ENCODE measurements at places on chromosomes 12 and 14.

- peak; percentile 22 for DNase-seq
Observed at GRCh38 chr12:91382081-91382543, 199.5 kb upstream of the DCN start.

DNA sequence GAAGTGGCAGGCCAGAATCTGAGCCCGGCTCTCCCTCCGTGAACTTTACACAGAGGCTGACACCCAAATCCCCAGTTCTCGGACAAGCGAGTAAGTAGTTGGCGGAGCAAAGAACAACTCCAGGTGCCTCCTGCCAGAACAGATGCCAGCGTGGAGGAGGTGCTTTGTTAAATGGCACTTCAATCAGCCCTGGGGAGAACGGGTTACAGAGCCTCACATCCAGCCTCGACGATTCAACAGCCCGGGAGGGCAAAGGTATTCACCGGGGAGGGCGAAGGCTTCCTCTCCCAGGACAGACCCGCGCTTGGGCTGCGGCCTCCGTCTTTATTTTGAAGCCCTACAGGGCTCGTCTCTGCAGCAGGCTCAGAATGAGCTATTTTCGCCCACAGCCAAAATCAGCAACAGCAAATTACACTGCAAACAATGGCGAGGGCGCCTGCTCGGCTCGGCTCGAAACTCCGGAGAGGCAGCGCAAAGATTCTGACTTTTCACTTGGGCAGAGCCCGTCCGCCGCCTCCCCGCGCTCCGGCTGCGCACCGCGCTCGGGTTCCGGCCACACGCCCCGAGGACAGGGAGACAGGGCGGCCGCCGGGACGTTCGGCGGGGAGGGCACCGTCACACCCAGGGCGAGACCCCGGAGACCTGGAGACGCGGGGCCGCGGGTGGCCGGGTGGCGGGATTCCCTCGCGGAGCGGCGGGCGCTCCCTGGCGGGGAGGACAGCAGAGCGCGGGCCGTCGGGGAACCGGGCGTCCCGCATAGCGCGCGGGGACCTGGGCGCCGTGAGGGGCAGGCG is 811 bp downstream of the TMCC3 start:
- DNase-seq: no peak

DNA sequence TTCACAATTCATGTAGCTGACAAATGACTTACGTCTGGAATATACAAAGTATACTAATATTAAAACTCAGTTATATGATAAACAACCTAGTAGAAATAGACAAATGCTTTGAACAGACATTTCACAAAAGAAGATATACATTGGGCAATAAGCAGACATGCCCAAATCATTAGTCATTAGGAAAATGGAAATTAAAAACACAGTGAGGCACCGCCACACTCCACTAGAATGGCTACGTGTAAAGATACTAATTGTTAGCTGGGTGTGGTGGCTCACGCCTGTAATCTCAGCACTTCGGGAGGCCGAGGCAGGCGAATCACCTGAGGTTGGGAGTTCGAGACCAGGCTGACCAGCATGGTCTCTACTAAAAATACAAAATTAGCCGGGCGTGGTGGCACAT is 248.9 kb upstream of the TMEM132C start:
- no peak for DNase-seq

DNA sequence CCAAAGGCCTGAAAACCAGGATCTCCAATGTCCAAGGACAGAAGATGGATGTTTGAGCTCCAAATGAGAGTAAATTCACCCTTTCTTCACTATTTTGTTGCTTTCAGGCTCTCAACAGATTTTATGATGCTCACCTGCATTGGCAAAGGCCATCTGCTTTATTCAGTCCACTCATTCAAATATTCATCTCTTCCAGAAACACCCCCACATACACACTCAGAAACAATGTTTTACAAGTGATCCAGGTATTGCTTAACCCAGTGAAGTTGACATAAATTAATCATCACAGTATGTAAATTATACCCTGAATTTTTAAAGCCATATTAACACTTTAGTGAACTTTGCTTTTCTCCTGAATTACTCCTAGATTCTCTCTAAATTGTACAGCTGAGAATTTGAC is 63.3 kb downstream of the DUSP6 start:
- no peak for DNase-seq

DNA sequence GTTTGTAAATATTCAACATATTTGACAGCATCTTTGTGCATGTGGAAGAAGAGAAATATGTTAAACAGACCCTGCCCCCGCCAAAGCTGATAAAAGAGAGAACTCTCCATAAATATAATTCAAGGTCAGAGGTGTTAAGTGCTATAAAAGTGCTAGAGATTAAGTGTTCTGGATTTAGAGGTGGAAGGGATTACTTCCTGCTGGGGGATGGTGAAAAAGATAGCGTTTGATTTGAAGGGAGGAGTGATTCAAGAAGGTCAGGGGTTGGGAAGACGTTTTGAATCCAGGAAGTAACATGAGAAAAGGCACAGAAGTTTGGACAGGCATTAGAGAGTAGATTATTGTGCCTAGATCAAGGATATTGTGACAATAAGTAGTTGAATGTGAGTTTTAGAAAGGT is 30.2 kb downstream of the RIC8B start:
- DNase-seq: no peak

- peak; percentile 43 for DNase-seq
Observed at GRCh38 chr12:96770219-96771102, 136.6 kb upstream of the NEDD1 start.

- no peak for DNase-seq
Observed at GRCh38 chr12:32920506-32921085, 24.0 kb upstream of the PKP2 start.

DNA sequence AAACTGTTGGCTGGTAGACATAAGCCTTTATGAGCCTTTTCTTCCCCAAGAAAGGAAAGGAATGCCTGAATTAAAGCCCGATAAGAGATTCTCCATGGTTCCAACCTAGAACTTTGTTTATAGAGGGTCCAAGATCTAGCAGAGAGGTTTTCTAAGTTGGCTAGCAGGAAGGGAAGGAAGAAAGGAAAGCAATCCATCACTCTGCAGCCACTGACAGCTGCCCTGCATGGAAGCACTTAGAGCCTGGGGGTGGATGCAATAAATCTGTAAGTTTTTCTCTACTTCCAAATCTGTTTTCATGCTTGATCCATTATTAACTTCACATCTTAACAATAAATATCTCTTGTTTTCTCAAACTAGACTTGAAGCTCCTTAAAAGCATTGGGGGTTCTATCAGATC is 224.4 kb downstream of the KSR2 start:
- no peak for DNase-seq

GRCh38 chr12:40646456-40646855 is 45.8 kb upstream of the CNTN1 start:
- no peak for DNase-seq

All from NCI-H187 (cell line).